ENCODE measurements at places on chromosomes 1 and 21.

DNA sequence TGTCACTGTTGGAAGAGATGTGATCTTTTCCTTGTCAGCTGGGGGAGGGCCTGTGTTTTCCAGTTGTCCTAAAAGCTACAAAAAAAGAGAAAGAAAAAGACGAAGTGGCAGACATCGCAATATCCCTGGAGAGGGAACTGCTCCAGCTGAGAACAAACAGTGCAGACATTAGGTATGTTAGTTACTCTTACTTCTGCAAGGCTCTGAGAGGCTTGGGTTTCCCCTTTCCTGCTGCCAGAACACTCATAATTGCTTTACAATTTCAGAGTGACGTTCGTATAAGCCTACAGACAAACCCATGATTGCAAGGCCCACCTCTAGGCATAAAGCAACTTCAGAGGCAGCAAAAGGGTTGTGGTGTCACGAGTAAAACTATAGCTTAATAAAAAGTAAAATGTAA lies 31.1 kb downstream of the CD160 start:
- DNase-seq: no peak

- DNase-seq: no peak
These were observed 242.7 kb upstream of the JUN start for GRCh38 chr1:59026472-59026948.

GRCh38 chr21:30613836-30614235 lies at the start of gene KRTAP6-1:
Gene KRTAP6-1 (minus strand): TSS chr21:30613930. CDS start chr21:30613904, 26 bp downstream.
- DNase-seq: no peak

- DNase-seq: no peak
These were observed 34.3 kb downstream of the GPR137B start for GRCh38 chr1:236176337-236177336.

GRCh38 chr1:198918920-198919319 lies 280.1 kb downstream of the PTPRC start:
- DNase-seq: no peak

- no peak for DNase-seq
These were observed 26.2 kb downstream of the ATP8B2 start for GRCh38 chr1:154351363-154352068.

DNA sequence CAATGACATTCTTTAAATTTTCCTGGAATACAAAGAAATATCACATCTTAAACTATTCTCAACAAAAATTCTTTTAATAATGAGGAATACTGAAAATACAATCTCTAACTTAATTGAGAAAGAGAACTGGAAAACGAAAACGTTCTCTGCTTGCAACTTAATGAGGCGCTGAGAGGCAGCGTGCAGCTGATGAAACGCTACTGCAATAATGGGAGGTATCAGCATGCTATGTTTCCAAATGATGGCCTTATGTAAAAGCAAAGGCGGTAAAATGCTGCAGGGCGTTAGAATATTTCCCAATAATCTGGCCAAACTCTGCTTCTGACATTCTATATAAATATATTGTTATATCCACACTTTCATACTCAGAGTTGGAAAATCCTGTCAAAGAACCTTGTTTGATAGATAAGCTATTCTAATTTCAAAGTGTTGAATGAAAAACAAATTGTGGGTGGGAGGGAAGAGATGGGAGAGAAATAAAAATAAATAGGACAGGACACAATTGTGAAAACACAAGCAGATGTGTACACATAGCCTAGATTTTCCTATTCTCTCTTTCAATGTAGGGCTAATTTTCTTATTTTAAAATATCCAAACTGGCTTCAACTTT lies 70.9 kb downstream of the APP start:
- DNase-seq: no peak

GRCh38 chr1:11806307-11806936 lies 431 bp downstream of the CLCN6 start:
- peak; percentile 45 for DNase-seq

- DNase-seq: no peak
These were observed 3.3 kb downstream of the CCSAP start for GRCh38 chr1:229339520-229339919.

DNA sequence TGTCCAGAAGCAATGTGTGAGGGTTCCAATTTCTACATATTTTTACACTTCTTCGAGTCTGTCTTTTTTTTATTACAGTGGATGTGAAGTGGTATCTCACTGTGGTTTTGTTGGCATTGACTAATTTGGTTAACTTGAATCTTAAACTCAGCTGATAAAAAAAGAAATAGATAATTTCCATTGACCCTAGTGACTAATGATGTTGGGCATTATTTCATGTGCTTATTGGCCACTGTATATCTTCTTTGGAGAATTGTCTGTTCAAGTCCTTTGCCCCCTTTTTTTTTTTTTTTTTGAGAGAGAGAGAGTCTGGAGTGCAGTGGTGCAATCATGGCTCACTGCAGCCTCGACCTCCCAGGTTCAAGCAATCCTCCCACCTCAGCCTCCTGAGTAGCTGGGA lies 33.3 kb upstream of the NBPF3 start:
- no peak for DNase-seq

DNA sequence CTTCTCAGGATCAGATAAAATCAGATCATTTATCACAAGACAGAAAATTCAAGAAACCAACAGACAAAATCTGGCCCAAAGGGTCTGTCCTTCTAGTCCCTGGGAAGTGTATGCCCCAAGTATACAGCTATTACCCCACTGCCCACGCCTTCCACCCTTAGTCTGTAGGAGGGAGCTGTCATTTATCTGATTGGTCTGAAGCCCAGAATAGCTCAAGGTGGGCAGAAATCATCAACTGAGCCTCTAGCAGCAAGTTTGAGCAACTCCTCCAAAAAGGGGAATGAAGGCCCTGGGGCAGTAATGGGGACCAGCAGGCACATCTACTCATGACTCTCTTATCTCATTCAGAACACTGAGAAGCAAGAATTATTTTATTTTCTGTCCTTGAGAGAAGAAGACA lies 126.9 kb downstream of the MATN1 start:
- DNase-seq: no peak

GRCh38 chr1:74684301-74684700 lies 10.7 kb upstream of the ERICH3 start:
- DNase-seq: no peak

DNA sequence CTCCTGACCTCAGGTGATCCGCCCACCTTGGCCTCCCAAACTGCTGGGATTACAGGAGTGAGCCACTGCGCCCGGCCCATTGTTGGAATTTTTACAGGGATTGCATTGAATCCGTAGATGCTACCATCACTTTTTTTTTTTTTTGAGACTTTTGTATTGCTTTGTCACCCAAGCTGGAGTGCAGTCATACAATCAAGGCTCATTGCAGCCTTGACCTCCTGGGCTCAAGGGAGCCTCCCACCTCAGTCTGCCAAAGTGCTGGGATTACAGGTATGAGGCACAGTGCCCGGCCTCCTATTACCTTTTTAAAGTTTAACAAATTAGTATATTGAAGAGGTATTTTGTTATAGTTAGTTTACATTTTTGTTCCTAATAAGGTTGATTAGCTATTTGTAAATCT lies 62.2 kb upstream of the SLC45A1 start:
- DNase-seq: no peak

DNA sequence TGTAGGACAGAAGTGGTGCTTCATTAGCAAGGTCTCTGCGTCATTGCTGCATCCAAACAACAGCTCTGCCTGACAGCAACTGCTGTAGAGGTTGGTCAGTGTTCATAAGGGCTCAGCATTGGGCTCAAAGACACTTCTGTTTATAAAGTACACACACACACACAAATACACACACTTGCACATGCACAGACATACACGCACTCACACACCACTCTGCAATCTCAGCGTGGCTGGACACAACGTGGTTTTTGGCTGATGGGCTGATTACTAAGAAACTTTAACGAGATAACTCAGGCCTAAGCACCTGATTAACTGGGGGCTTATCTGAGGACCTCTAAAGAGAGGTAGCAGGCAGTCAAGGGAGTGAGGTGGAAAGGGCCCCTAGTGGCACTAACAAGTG lies 20.4 kb downstream of the CAMK1G start:
- DNase-seq: no peak

GRCh38 chr1:180720753-180721152 lies 88.9 kb downstream of the XPR1 start:
- DNase-seq: no peak

DNA sequence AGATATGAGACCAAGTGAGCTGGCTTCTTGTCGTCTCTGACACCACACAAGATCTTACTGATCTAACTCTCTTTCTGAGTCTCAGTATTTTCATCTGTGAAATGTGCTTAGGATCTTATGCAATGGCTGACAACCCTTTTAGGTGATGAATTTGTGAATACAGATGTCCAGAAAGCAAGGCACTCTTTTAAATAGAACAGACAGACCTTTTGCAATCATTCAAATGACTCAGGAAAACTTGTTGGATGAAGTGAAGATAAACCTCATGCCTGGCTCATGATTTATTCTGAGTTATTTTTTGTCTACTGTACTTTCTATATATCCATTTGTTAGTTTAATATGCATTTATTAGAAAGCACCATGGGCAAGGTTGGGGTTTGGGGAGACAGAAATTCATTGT lies 411.3 kb downstream of the PTPRU start:
- DNase-seq: no peak

- DNase-seq: no peak
These were observed 52.3 kb downstream of the BACE2 start for GRCh38 chr21:41220208-41220733.

DNA sequence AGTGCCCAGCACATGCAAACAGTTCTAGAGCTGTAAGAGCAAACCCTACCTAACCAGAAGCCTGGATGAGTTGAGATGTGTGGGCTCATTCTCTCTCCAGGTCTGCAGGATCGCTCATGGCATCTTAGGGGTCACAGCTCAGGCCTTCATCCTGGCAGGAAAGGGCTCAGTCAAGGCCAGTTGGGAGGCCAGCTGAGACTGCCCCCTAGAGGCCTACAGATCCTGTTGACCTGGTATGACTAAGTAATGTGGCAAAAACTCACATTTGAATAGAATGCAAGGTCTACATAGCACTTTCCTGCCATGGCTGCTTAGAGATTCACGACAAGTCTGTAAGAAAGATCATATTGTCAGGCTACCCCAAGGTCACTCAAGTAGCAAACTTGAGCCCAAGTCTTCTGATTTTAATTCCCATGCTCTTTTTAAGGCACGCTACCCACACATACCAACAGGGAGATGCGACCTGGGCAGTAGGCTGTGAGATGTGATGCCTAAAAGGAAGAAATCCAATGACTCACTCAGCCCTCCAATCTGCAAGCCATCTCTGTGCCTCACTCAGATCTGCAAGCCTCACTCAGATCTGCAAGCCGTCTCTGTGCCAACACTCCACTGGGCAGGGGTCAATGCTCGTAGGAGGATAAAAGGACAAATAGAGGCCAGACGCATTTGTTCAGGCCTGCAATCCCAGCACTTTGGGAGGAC lies 5.1 kb upstream of the CAPN8 start:
- DNase-seq: no peak

- DNase-seq: no peak
These were observed 75.2 kb upstream of the GADD45A start for GRCh38 chr1:67609577-67610341.

- no peak for DNase-seq
These were observed 60.0 kb downstream of the NRIP1 start for GRCh38 chr21:15004721-15005370.

DNA sequence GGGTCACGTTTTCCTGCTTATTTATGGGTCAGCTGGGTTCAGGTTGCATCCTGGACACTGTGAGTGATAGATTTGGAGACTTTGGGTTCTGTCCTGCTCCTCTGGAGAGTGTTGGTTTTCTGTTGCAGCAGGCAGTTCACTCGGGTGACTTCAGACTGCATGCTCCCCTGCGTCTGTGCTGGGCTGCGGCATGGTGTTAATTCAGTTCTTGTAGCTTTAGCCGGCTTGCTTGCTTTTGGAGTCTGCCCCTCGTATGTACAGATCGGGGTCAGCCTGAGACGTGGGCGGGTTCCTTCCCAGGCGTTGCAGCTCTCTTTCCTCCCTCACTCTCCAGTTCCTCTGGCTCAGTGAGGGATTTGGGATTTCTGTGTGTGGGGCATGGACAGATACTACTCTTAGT lies 38.0 kb downstream of the PCNT start:
- no peak for DNase-seq

DNA sequence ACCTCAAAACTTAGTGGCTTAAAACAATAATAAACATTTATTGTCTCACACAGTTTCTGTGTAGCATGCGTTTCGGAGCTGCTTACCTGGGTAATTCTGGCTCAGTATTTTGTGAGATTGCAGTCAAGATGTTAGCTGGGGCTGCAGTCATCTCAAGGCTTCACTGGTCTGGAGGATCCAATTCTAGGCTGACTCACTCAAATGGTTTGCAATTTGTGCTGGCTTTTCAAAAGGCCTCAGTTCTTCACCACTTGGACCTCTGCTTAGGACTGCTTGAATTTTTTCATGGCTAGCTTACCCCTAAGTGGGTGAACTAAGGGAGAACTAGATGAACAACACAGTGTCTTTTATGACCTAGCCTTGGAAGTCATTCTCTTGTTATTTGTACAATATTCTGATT lies 21.0 kb downstream of the XPR1 start:
- no peak for DNase-seq

DNA sequence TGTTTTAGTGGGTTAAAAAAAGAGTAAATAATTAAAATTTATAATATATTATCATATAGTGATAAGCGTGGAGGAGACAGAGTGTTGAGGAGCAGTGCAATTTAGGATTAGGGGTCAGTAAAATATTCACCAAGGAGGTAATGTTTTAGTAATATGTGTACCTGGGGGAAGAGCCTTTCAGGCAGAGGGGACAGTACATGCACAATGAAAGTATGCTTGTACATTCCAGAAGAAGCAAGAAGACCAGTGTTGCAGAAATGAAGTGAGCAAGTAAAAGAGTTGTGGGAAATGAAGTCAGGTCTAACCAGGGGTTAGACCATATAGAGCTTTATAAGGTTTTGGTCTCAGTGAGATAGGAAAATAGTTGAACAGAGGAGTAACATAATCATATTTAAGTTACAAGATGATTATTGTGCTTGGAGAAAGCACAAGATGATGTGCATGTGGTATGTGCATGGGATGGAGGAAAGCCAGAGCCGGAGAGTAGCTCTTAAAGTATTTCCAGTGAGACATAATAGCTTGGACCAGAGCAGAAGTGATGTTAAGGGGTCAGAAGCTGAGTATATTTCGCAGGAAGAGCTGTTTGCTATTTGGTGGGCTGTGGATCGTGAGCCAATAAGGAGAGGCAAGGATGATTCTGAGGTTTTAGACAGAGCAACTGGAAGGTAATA lies 44.8 kb downstream of the SNX7 start:
- DNase-seq: no peak

DNA sequence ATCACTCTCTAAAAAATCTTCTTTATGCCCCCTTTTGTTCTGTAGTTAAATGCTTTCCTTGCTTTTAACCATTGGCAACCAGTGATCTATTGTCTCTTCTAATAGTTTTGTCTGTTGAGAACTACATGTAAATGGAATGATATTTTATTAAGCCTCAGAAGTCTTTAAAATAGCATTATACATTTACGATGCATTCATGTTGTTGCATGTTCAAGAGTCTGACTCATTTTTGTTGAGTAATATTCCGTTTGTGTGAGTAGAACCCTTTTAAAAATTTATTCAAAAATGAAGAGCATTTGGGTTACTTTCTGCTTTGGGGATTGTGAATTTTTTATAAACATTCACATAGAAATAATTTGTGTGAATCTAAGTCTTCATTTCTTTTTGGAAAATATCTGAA lies 1352.9 kb downstream of the NCAM2 start:
- DNase-seq: no peak
